Osteoblast (primary cell): ENCODE measurements at places on chromosomes 16 and 17. TPM values are rescaled to one million over a fixed set of nuclear protein-coding genes. Genes with fewer than 3 reads are reported as not detected.
A peak's percentile ranks its signal among the peaks of the same experiment; 100 is the strongest.

Gene ITGA2B
- total RNA-seq: 0.59 TPM in 1 of 2 replicates, not detected in the other

Gene GSDMA
- under 0.01 TPM in 1 of 2 replicates, not detected in the other for total RNA-seq

- H3K27ac ChIP-seq: no peak overlapping the region
- no peaks in the 10 kb centered on the region for H3K4me1 ChIP-seq
- DNase-seq: no peak
- no peaks in the 10 kb centered on the region for H3K36me3 ChIP-seq
- no peak overlapping the region for H3K4me3 ChIP-seq
- peaks cover 10% of the 10 kb centered on the region for H3K27me3 ChIP-seq
Observed at GRCh38 chr16:73543970-73544599, 496.2 kb upstream of the ZFHX3 start.

GRCh38 chr16:1991948-1992703 is 2.4 kb downstream of the SYNGR3 start:
- H3K4me3 ChIP-seq: peak overlapping the region; percentile 47
- peak; percentile 100 for DNase-seq
- peaks cover 5% of the 10 kb centered on the region for H3K36me3 ChIP-seq
- no peak overlapping the region for H3K27ac ChIP-seq

Gene UTS2R
- total RNA-seq: not detected in 2 replicates

GRCh38 chr17:80426671-80427326 is 11.8 kb downstream of the ENDOV start:
- no peak overlapping the region for H3K4me3 ChIP-seq
- H3K27me3 ChIP-seq: no peaks in the 10 kb centered on the region
- peak; percentile 100 for DNase-seq
- H3K27ac ChIP-seq: no peak overlapping the region
- no peaks in the 10 kb centered on the region for H3K36me3 ChIP-seq

DNA sequence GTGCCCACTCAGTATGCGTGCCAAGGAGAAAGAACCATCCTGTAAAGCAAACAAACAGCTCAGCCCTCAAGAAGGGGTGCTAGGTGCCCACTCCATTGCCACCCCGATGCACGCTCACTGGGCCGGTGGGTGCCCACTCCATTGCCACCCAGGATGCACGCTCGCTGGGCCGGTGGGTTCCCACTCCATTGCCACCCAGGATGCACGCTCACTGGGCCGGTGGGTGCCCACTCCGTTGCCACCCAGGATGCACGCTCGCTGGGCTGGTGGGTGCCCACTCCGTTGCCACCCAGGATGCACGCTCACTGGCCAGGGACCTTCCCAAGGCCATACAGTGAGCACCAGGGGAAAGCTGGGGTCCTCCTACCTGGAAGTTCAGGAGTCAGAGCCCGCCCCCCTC is 28.1 kb downstream of the HASPIN start:
- no peaks in the 10 kb centered on the region for H3K4me1 ChIP-seq
- no peaks in the 10 kb centered on the region for H3K36me3 ChIP-seq
- DNase-seq: peak; percentile 46
- no peak overlapping the region for H3K27ac ChIP-seq
- H3K4me3 ChIP-seq: no peak overlapping the region

- H3K4me3 ChIP-seq: no peak overlapping the region
- no peaks in the 10 kb centered on the region for H3K27me3 ChIP-seq
- no peaks in the 10 kb centered on the region for H3K36me3 ChIP-seq
- peak overlapping the region; percentile 46 for H3K27ac ChIP-seq
Observed at GRCh38 chr17:39364236-39365025, 37.0 kb downstream of the FBXL20 start.

GRCh38 chr16:29107299-29107698 is 122.4 kb downstream of the LAT start:
- no peak overlapping the region for H3K27ac ChIP-seq
- no peaks in the 10 kb centered on the region for H3K36me3 ChIP-seq
- no peak for DNase-seq
- no peak overlapping the region for H3K4me3 ChIP-seq
- H3K27me3 ChIP-seq: no peaks in the 10 kb centered on the region
- H3K4me1 ChIP-seq: no peaks in the 10 kb centered on the region

GRCh38 chr17:15342460-15342859 is 1.1 kb upstream of the TEKT3 start:
- peak; percentile 74 for DNase-seq
- H3K4me1 ChIP-seq: peaks cover 32% of the 10 kb centered on the region
- H3K4me3 ChIP-seq: no peak overlapping the region
- H3K27ac ChIP-seq: peak overlapping the region; percentile 73
- H3K36me3 ChIP-seq: no peaks in the 10 kb centered on the region

DNA sequence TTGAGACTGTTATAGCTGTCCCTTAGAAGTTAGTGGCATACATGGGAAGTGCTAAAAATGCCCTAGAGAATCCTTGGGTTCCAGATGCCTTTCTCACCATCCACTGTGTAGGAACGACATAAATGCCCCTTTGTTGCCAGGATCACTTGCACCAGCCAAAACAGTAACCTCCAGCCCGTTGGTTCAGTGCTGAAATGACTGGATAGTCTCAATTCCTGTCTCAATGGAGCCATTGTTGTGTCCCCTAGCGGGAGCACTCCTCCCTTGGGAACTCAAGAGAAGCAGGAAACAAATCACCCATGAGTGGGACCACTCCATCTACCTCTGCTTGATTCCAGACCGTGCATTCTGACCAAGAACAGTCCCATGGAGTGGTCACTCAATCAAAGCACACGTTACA is 23.1 kb downstream of the MPHOSPH6 start:
- no peak for DNase-seq
- no peak overlapping the region for H3K27ac ChIP-seq
- H3K27me3 ChIP-seq: no peaks in the 10 kb centered on the region
- H3K4me1 ChIP-seq: no peaks in the 10 kb centered on the region
- peaks cover 12% of the 10 kb centered on the region for H3K36me3 ChIP-seq
- no peak overlapping the region for H3K4me3 ChIP-seq
